H9 (cell line): ENCODE measurements at places on chromosomes 1 and 21. TPM values are rescaled to one million over a fixed set of nuclear protein-coding genes. Genes with fewer than 3 reads are reported as not detected.

The DISC1 gene
- total RNA-seq = 2.1 and 2.5 TPM in 2 replicates

The CACHD1 gene
- 89.5 and 94.2 TPM in 2 replicates for total RNA-seq

The PFKFB2 gene
- total RNA-seq = 13.2 and 14.6 TPM in 2 replicates

The FMN2 gene
- 0.59 and 0.61 TPM in 2 replicates for total RNA-seq

The LRRC39 gene
- 0.20 and 0.37 TPM in 2 replicates for total RNA-seq

The A3GALT2 gene
- total RNA-seq = not detected in 2 replicates

The TSNAX gene
- 39.8 and 39.9 TPM in 2 replicates for total RNA-seq

The PDZK1IP1 gene
- total RNA-seq = not detected in 2 replicates

The ANKRD65 gene
- total RNA-seq = 3.1 and 3.2 TPM in 2 replicates
